ENCODE measurements at places on chromosomes 2 and 18. TPM values are rescaled to one million over a fixed set of nuclear protein-coding genes. Genes with fewer than 3 reads are reported as not detected.

The RAX gene
- not detected for total RNA-seq

The TRABD2A gene
- total RNA-seq = 0.36 TPM

The GALNT14 gene
- total RNA-seq = not detected

The CRYGD gene
- not detected for total RNA-seq

The SLC14A1 gene
- not detected for total RNA-seq

The TRIM43 gene
- not detected for total RNA-seq

The CDK15 gene
- not detected for total RNA-seq

The RALB gene
- total RNA-seq = 65.4 TPM

The GKN2 gene
- not detected for total RNA-seq

The CYBRD1 gene
- total RNA-seq = 0.34 TPM

The ZNF396 gene
- 1.6 TPM for total RNA-seq

The CARF gene
- 3.7 TPM for total RNA-seq

The NT5DC4 gene
- total RNA-seq = 2.4 TPM

The GCC2 gene
- 22.5 TPM for total RNA-seq

The PLEKHA3 gene
- 23.1 TPM for total RNA-seq

Data from HepG2 (cell line).